ENCODE measurements at places on chromosomes 12 and 14. TPM values are rescaled to one million over a fixed set of nuclear protein-coding genes. Genes with fewer than 3 reads are reported as not detected.

The GPR132 gene
- total RNA-seq = 0.60 TPM

The YLPM1 gene
- 40.6 TPM for total RNA-seq

GRCh38 chr12:80412343-80412953 lies 31.6 kb upstream of the PTPRQ start:
- no peak for DNase-seq

GRCh38 chr14:103716091-103716801 lies 636 bp downstream of the ZFYVE21 start:
- peak; percentile 52 for DNase-seq

DNA sequence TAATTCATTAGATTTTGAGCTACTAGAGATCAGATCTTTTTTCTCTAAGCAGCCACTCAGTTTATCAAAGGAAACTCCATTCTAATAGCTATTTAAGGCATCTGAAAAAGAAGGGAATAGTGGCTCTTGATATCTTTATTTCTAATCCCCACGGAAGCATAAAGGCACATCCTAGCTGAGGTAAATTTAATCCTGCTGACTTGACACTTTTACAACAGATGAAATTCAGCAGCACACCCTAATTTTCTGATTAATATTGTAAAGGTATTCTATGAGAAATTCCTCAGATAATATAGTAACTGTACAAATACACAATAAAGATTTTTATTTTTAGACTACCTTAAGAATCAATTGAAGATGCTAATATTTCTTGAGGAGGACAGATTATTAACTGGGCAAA lies 916.4 kb downstream of the TMTC2 start:
- DNase-seq = no peak

Measured in psoas muscle (tissue), 8 donors.